ENCODE measurements at places on chromosomes 3 and 15.
A peak's percentile ranks its signal among the peaks of the same experiment; 100 is the strongest.

DNA sequence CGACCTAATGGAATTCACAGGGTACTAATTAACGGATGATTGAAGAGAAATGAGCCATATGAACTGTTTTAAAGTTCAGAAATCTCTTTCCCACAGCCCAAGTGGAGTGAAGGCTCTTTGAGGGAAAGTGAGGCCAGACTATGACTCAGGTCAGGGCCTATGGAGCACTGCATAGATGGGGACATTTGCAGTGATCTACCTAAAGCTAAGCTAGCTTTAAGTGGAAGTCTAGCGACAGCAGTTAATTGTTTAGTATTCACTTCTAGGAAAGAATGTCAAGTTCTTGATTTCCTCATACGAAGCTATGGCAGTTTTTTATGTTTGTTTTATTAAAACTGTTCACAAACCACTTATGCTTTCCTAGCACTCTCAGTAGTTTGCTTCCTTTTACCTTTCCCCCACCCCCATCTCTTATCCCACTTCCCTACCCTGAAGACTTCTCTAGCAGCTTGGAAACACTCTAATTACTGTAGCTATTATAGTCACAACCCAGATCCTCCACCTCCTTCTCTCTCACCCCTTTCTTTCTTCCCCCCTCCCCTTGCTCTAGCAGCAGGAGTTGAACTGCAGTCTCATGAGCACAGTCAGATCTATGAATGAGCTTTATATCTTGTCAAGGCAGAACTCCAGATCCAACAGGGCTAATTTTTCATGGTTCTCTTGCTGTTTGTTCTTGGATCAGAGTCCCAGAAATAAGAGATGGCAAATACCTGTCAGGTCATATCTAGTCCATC lies 6.2 kb downstream of the ZNF609 start:
- DNase-seq = no peak

GRCh38 chr15:69504352-69505040 lies 51.9 kb downstream of the RPLP1 start:
- DNase-seq = no peak

- no peak for DNase-seq
Measured at GRCh38 chr15:55696221-55696620, 46.7 kb downstream of the PRTG start.

- DNase-seq = no peak
Measured at GRCh38 chr3:63877737-63878393, 14.2 kb downstream of the ATXN7 start.

DNA sequence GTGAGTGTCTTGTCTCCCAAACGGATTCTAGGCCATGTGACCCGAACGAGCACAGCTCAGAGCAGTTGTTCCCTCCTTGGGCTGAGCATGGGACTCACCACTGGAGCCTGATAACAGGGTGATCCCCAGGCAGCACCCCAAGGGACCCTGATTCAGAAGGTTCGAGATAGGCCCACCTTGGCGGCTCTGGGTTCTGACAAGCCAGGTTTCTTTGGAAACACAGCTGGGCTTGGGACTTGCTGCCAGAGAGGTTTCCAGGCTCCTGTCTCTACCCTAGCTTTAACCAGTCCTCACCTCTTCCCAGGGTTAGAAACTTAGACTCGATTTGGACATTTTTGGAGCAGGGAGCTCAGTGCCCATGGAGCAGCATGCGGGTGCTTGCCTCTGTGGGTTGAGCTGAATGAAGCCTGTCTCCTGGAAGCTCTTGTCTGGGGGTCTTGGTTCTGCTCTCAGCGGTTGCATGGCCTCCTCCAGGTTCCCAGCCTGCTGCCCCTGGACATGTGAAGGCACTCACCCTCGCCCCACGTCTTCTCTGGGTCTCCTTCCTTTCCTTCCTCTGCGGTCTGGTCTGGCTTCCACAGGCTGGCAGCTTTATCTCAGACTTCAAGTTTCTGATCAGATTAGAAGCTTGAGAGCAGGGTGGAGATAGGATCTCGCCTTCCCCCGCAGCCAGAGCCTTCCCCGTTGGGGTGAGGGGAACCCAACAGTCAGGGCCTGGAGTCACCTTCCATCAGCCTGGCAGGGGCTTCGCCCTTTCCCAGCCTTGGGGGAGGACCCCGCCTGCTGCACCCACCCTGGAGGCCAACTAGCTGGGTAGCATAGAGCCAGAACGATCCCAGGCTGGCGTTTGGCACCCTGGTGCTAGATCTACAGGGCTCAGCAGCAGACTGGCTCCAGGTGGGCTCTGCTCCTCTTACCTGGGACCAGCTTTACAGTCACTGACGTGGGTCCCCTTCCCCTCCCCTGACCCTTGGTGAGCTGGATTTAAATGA lies 21.0 kb downstream of the PAQR5 start:
- DNase-seq = no peak

GRCh38 chr3:55858302-55858701 lies 371.2 kb upstream of the WNT5A start:
- DNase-seq = no peak

DNA sequence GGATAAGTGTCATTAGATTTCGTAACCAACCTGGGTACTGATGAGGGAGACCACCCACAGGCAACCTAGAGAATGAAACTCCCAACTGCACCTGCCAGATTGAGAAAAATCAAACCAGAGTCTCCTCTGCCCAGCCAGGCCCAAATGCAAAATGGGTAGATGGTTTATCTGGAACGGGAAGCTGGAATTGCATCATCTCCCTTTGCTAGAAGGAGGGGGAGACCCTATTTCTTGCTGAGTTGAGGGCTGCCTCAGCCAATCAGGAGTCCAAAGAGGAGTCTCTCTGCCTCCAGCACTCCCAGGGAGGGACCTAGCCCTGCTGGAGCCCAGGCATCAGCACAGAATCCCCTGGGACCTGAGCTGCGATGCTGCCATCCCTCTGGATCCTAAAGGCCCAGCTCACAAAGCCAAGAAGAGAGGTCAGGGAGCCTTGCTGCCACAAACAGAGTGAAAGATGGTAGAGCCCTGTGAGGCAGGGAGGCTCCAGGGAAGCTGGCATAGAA lies 8.1 kb downstream of the RMDN3 start:
- DNase-seq = no peak

DNA sequence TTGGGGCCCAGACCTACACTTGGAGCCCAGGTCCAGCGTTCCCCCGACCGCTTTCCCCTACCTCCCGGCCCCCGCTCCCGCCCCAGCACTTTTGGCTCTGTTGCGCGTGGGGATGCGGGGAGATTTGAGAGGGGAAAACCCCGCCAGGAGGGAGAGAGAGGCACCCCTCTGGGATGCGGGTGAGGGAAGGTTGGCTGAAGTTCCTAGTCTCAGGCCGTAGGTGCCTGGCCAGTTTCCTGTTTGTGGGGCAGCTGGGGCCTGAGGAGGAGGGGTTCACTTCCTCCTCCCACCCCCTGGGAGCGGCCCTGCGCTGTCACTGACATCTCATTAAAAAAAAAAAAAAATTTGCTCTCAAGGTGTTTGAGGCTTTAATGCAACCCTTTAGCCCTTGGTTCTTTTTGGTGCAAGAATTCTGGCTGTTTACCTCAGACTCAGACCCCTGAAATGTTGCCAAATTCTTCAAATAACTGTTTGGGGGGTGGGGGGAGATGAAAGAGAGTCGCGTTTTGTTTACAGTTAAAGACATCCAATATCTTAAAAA lies 2.6 kb downstream of the FAM43A start:
- DNase-seq = peak; percentile 55

- no peak for DNase-seq
Measured at GRCh38 chr3:45841420-45841756, 531 bp downstream of the LZTFL1 start.

DNA sequence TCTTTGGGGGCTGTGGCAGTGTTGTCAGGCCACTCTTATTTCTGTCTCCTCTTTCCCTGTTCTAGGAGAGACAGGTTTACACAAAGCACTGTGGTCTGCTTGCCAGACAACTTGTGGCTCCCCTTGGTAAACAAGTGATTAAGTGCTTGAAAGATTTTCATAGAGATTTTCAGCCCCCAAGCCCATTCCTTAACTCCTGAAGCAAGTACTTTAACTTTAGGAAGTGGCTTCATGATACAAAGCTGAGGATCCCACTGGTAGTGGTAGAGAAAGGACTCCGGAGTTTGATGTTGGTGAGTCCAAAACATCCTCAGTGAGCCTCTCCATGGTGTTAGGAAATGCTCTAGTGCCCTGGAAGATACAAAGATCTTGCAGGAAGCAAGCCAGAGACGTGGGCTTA lies 12.0 kb downstream of the ZBTB38 start:
- no peak for DNase-seq

GRCh38 chr3:103077910-103078309 lies 643.1 kb downstream of the ZPLD1 start:
- no peak for DNase-seq

DNA sequence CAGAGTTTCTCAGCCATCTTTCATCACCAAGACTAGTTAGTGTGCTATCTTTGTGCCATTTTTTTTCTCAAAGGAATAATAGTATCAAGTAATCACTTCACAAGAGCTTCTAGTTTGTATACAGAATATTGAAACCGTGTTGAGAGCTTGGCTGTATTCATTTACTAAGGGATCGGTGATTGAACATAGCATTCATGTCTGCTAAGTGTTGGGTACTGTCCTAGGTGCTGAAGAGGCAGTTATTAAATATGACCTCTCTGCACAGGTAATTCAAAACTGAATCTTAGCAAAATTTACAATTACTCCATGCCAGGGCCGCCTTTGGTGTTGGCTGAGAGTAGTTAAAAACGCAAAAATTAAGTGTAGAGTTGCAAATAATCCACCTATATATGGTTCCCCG lies 355.3 kb upstream of the RORA start:
- DNase-seq = peak; percentile 2

DNA sequence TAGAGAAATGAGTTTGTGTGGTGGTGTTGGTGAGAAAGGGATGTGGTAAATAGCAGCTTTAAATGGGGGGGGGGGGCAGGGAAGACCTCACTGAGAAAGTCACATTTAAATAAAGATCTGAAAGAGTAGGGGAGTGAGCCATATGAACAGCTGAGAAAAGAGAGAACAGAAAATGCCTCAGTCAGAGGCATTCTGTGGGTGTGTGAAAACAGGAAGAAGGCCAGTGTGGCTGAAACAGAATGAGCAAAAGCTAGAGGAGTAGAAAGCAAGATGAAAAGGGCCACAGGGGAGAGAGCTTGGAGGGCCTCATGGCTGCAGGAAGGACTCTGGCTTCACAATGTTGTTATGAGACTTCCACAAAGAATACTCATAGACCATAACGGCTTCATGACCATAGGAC lies 783.3 kb downstream of the ZPLD1 start:
- DNase-seq = no peak

- DNase-seq = no peak
Measured at GRCh38 chr3:149564079-149564478, 89.6 kb downstream of the TM4SF4 start.

DNA sequence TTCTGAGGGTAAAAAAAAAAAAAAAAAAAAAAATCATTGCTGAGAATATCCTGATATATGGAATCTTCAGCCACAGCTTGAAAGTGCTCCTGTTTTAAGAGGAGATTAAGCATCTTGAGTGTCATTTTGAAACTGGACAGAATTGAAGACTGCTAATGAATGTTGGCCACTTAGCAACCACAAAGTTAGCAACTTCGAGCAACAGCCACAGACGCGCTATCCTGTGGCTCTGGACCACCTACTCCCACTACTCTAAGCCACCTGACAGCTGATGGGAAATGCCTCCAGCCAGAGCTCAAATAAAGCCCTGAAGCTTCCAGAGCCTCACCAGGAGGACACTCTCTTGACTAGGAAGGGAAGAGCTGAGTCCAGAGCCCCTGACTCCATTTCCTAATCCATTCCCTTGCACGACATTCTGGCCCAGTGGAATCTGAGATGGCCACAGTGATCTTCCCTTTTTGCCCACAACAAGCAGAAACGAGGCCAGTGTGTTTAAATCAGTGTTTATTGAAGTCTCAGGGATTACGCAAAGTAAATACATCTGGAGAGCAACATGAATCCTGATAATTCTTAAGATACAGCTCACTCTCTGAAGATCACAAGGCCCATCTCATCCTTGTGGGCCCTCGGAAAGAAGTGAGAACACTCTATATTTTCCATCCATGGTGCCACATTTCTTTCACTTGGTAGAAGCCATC lies 58.6 kb downstream of the TMEM212 start:
- DNase-seq = no peak

DNA sequence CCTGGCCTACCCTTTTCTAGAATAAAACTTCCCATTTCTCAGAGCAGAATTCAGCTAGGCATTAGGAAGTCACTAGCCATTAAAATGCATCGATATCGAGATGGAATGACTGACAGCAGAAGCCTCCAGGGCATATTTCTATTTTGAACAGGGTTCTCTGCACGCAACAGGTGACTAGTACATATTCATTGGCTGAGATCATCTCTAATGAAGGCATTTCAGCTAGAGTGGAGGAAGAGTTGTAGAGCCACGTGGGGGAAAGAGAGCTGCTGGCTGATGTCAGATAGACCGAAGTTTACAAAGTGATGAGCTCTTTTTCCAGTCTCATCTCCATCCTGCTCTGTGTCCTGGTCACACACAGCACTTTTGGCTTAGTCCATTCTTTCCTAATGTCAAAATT lies 7.5 kb downstream of the TMEM40 start:
- DNase-seq = peak; percentile 43

DNA sequence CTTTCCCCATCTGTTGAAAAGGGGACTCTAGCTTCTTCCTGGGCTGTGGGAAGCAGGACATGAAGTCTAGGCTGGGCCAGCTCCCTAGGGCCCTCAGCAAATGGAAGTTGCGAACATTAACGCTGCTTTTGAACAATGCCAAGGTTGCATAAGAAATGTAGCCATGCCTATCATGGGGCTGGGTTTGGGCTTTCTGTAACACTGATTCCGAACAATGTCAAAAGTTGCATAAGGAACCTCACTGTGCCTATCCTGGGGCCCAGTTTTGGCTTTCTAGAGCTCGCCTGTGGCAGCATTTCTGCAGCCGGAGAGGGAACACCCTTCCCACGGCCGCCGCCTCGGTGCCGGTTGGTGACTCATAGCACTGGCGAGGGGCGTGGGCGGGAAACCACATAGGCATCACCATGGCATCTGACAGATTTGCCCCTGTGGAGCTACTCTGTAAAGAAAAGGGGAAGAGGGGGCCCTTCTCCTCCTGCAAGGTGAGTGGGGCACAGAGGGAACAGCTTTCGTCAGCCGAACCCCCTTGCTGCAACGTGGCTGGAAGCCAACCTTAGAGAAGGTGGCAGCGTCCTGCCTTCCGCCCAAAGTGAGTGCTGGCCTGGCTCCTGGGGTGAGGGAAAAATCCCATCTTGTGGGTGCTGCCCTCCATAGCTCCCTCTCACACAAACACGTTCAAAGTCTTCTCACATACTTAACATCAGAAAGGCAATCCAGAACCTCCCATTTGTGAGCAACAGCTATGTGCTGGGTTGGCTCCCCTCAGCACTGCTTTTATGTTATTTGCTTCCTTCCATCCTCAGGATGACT lies 46.6 kb upstream of the ATP2B2 start:
- peak; percentile 88 for DNase-seq

GRCh38 chr3:46092702-46093080 lies 65.4 kb upstream of the XCR1 start:
- DNase-seq = no peak

DNA sequence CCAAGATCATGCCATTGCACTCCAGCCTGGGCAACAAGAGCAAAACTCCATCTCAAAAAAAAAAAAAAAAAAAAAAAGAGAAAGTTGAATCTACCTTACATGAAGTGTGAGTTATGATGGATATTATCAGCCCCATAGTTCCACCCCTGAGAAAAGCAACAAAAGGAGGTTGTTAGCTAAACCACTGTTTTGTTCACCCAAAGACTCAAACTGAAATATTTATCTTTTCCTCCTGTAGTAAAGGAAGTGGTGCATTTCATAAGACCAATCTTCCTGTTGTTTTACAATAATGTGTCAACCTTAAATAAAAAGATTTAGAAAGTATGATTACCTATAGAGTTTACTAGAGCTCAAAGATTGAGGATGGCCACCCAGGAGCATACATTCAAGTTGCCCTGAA lies 18.7 kb upstream of the TRMT10C start:
- DNase-seq = no peak
